Muscle of back (tissue), 13 donors: ENCODE measurements at places on chromosomes 1 and 21.

DNA sequence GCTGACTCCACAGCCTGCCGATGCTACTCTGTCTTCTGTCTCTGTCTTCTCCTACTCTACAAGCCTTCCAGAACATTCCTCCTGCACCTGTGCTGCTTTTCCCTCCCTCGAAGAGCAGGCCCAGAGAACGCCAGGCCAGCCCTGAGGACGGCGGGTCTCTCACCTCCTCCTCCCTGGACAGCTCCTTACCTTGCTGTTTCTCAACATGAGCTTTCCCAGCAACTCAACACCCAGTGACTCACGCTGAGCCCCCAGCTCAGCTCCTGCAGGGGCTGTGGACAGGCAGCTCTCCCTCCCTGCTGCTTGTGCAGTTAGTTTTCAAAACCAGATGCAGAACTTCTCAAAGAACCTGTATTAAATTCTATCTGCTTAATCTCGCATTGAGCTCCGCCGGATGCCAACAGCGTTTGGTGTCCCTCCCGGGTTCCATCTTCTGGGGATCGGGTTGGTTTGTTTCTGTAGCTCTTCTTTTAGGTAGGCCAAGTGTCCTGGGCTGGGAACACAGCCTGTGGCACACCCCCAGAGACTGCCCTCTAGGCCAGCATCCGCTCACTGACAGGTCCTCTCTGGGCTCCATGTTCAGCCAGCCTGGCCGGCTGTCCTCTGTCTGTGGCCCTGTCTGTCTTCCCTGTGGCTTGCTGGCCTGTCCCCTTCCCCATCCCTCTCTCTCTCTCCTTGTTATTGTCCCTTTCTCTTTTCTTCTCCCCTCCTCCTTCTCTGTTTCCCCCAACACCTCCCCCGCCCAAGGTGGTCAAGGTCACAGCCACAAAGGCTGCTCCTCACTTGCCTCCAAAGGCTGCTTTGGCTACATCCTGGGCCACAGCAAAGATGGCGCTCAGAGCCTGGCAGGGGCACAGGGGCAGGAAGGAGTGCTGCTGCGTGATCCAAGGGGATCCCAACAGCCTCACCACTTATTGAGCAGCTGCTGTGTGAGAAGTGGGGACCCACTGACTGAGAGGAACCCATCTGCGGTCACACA, 391.0 kb downstream of the MATN1 start:
- no peak for DNase-seq

DNA sequence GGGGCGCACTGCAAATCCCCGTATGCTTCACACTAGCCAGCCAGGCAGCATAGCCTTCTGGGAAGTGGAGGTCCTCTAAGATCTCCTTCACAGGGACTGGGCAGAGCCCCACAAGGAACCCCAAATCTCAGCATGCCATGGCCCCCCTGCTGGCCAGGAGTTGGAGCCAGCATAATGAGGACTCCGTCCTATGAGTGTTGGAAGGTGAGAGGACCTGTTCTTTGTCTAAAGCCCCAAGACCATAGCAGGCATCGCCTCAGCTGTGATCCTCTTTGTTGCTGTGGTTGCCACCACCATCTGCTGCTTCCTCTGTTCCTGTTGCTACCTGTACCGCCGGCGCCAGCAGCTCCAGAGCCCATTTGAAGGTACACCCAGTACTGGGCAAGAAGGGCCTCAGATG, 1.5 kb downstream of the SHISA4 start:
- no peak for DNase-seq

DNA sequence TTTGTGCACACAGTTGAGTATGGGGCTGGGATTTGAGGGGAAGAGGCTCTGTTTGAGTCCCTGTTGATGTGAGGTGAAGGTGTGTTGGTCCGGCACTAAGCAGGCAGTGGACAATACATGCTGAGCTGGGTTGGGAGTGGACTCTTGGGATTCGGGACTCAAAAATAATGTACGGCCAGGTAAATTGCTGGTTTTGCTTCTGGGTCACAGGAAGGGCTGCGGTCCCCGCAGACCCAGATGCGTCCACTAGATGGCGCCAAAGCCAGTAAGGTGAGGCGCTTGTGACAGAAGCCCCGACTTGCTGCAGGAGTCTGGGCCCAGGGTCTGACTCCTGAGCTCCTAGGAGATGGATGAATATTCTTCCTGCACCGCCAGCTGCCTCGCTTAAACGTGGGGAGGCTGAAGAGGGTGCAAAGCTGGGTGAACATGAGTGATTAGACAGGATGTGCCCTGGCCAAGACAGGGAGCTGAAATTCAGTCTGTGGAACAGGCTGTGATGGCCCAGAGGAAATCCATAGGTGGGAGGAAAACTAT, 61.4 kb downstream of the ACBD3 start:
- peak; percentile 92 for DNase-seq

- no peak for DNase-seq
Observed at GRCh38 chr1:203444171-203444576, 31.4 kb upstream of the PRELP start.

DNA sequence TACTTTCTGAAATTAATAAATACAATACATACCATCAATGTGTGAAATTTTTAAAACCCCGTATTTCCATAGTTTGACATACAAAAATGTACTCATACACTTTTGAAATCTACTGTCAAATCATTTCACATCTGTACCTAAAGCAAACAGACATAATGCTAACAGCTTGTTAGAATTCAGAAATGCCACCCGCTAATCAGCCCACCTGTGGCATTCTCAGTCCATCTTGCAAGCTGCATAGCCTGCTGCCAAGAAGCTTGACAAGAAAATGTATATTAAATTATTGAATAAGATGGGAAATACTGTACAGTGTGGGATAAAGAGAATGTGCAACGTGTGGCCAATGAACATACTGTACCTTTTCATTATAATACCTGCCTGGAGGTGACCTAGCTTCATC, 55.1 kb downstream of the ZBTB18 start:
- no peak for DNase-seq

DNA sequence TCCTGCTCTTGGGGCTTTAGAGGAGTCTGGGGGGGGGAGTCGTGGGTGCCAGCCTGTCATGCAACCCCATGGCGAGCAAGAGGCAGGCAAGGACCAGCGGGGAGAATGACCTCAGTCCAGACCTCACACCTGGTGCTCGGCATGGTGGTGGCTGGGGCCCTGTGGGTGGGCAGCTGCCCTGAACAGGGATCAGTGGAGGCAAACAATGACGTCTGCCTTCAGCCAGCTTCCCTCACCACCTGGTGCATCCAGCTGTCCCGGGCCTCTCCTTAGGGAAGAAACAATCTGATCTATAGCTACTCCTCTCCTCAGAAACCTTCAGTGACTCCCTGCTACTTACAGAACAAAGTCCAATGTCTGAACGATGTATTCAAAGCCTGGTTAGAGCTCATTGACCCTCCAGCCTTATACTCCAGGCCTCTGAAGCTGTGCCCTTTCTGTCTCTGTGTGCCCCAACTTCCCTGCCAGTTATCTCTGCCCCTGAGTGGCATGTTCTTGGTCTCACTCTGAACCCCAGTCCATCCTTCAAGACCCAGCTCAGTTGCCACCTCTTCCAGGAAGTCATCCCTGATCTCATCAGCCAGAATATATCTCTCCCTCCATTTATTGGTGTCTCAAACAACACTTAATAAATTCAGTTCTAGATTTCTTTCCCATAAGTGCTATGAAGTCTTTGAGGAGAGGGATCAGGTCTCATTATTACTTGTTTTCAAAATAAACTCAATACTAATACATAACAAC, 6.6 kb downstream of the PADI2 start:
- DNase-seq = no peak

DNA sequence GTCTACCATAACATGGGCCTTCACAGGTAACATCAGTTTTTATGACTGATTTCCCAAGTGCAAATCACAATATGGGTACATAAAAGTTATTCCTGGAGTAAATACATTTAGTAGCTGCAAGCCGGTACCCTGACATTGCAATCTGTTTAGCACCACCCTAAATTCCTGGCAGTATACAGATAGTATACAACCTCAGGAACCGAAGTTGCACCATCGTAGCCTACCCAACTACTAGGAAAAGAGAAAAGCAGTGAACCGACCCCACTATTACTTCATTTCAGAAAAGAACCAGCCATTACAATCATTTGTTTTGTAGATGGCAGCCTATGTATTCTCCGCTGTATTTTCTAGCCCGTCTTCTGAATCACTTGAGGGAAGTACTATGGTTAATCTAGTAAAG, 1.1 kb downstream of the ADIPOR1 start:
- no peak for DNase-seq

DNA sequence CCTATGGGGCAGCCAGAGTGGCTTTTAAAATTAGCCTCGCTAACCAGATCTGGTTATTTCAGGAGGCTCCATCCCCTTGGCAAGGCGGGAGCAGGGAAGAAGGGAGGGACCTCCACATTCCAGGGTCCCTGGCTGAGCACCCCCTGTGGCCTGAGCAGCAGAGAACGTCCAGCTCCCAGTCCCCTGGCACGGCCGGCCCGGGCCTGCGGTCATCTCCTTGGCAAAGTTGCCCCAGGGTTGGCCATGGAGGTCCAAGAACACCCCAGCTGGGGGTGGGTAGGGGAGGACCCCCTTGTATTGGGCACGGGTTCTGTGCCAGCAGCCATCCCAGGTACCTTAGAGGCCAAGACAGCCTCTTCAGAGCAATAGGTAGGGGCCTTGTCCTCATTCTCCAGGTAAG, 75.9 kb downstream of the RAP1GAP start:
- DNase-seq = no peak

DNA sequence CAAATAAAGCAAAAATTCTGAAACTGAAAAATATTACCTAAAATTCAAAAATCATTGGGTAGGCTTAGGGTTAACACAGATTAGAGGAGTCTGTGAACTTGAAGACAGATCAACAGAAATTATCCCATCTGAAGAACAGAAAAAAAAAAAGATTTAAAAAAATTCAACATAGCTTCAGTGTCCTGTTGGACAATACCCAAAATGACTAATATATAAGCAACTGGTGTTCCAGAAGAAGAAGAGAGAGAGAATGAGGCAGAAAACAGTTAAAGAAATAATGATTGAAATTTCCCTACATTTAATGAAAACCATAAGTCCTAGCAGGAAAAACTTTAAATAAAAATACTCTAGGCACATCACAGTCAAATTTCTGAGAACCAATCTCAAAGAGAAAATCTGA, 31.5 kb downstream of the TMCO1 start:
- DNase-seq = no peak

DNA sequence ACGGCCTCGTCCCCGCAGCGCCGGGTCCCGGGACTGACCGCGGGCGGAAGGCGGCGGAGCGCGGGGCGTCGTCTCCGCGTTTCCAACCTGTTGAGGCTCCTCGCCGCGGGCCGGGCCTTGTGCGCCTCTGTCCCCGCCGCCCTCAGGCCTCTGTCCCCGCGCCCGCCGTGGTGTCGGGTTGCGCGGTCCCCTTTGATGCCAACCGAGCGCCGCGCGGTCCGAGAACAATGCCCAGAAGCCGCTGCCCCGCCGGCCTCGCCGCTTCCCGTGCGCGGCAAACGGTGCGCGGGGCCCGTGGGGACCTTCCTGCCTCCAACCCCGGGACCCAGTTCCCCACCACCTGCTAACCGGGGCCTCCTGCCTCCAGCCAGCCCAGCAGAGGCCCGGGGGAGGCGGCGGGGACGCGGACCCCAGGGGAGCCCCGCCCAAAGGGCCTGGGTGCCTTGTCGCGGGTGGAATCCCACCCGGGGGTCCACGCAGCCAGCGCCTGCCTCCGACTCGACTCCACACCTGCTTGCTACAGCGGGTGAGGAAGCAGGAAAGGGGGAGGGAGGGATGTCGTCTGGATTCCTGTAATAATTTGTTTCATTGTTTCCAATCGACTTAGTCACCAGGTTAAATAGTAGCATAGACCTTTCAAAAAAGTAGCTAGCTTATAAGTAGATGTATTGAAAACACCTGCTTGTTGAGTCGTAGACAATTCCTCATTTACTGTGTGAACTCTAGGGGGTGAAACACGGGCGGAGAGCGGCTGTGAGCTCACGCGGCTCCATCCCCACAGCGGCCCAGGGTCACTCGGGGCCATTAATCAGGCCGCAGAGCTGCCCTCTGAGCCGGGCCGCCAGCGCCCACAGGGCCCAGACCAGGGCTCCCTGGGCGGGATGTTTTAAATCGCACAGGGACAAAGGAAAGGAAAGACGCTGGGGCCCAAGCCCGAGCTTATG, 1.1 kb downstream of the COL18A1 start:
- no peak for DNase-seq

DNA sequence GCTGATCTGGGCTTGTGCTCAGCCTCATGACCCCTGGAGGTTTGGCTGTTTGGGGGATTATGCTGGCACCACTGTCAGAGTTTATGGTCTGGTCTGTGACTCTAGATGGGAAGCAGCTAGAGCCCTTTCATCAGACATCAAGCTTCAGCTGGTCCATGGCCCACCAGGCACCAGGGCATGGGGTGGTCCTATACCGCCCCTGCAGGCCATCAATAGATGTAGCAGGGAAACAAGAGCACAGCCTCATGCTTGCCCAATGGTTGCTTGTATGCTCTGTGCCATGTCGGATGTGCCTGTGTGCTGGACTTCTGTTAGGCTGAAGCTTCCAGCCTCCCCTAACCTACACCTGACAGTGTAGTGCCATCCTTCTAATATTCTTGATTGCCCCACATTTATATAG, 71.1 kb upstream of the CD34 start:
- no peak for DNase-seq

- no peak for DNase-seq
Observed at GRCh38 chr1:40715491-40716059, 24.1 kb downstream of the NFYC start.

- no peak for DNase-seq
Observed at GRCh38 chr1:87612956-87613355, 284.3 kb downstream of the LMO4 start.

GRCh38 chr21:38898422-38899096, 92.8 kb downstream of the ETS2 start:
- no peak for DNase-seq
